MCF 10A (cell line): ENCODE measurements at places on chromosomes 5 and 9.

GRCh38 chr9:74771262-74771585 lies 116.5 kb downstream of the TRPM6 start:
- DNase-seq, result no peak

GRCh38 chr5:14242871-14243383 lies 99.8 kb downstream of the TRIO start:
- no peak for DNase-seq

GRCh38 chr9:82457298-82457697 lies 468.7 kb downstream of the SPATA31D1 start:
- DNase-seq, result no peak

DNA sequence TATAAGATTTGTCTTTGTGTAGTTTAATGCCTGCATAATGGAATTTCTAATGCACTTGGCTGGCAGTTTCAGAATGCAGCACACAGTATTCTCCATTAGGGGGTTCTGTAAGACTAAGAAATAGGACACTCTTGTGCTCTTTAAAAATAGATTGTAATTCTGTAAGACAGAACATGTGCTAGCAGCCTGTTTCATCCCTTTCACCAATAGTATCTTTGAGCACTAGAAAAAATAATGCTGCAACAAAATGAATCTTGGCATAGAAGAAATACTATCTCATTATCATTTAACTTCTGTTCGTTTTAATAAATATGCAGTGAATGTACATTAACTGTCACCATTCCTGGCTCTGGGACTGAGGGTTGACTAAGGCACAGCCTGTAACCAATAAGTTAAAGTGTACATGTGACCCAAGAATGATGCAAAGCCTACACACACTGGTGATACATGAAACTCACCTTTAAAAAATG lies 23.8 kb upstream of the ZNF622 start:
- peak; percentile 48 for DNase-seq

- no peak for DNase-seq
These were observed 96.4 kb upstream of the SPOCK1 start for GRCh38 chr5:137595396-137596079.

DNA sequence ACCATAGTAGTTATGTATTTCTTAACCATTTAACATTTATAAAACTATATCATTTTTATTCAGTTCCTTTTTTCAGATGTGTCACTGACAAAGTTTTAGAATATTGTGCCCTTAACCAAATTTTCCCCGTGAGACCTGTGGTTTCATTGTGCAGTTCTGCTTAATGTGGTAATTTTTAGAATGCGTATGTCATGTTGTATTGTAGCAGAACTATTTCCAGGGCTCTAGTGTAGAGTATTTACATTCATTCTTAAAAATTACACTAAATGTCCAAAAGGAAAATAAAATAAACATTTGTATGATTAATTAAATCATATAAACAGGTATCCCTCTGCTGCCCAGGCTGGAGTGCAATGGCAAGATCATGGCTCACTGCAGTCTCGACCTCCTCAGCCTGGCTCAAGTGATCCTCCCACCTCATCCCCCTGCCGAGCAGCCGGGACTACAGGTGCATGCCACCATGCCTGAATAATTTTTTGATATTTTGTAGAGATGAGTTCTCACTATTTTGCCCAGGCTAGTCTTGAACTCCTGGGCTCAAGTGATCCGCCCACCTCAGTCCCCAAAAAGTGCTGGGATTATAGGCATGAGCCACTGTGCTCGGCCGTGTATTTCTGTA lies 15.4 kb downstream of the SERINC5 start:
- DNase-seq, result no peak

DNA sequence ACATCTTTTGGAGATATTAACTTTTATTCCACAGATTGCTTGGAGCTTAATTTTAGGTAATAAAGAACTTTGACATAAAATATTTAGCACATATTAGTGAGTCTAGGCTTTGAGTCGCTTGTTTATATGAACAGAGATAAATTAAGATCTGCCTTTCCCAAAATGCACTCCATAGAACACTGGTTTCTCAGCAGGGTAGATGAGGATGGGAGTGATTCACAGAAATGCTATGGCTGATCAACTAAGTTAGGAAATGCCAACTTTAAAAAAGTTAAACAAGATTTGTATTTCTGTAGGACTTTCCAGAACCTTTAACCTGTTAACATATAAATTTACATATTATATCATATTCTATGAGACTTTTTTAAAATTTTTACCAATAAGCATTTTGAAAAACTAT lies 65.2 kb downstream of the STARD4 start:
- DNase-seq, result no peak

DNA sequence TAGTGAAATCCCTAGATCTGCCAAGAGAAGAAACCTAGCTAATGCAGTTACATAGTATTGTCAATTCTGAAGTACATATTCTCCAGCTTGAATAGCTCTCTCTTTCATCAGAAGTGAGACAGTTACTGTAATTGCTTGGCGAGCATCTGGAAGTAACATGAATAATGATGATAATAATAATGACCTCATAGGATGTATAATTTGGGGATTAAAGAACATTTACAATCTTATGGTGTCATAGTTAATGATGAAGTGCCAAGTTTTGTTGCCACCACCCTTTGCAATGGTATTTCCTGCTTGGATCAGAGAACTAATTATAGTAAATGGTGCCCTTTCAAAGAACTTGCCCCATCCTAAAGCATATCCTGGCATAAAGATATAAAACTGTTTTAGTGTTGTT lies 201.4 kb downstream of the ADAMTSL1 start:
- DNase-seq, result no peak

GRCh38 chr5:126793097-126793496 lies 16.2 kb downstream of the LMNB1 start:
- no peak for DNase-seq

DNA sequence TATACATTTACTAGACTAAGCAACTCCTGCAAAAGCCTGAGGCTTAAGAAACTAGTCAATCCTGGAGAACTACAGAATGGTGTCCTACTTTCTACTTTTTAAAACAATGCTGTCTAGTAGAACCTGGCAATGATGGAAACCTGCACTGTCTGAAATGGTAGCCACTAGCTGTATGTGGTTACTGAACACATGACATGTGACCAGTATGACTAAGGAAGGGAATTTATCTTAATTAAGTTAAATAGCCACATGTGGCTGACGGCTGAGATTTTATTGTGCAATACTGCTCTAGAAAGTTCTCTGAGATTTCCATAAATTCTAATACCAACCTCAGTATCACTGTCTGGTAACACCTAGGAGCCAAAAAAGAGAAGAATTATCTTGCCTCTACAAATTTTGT lies 44.9 kb upstream of the RAPGEF6 start:
- DNase-seq, result peak; percentile 48

GRCh38 chr5:13780081-13780480 lies 164.4 kb downstream of the DNAH5 start:
- no peak for DNase-seq

DNA sequence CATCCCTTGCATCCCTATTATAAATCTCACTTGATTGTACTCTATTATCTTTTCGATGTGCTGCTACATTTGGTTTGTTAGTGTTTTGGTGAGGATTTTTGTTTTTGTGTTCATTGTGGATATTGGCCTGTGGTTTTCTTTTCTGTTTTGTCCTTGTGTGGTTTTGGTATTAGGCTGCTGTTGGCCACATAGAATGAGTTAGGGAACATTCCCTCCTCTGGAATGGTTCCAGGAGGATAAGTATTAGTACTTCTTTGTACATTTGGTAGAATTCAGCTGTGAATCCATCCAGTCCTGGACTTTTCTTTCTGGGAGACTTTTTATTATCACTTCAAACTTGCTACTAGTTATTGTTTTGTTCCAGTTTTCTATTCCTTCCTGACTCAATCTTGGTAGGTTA lies 287.2 kb downstream of the CWC27 start:
- DNase-seq, result no peak

DNA sequence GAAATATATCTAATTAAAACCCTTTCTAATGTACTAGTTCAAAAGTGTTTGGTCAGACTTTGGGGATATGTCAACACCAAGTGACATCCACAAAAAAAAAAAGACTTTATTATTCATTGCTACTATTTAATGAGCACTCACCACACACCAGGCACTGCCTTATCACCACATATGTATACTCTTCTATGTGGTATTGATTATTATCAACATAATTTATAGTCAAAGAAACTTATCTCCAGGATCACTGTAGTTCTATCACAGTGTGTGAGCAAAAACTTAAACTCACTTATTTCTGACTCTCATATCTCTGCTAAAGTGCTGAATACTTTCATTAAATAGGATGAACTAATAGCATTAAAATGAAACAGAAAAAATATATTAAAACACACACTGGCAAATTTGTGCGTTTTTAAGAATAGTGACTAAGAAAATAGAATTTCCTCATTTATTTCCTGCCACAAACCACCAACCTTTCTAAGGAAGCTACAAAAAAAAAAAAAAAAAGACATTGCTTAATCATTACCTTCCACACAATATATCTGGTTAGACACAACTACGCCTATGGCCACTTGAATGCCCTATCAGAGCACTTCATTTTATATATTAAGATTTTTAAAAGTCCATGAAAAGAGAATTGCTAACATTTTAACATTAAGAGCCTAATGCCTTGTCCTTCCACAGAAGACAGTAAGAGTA lies 12.8 kb downstream of the SLCO4C1 start:
- no peak for DNase-seq

DNA sequence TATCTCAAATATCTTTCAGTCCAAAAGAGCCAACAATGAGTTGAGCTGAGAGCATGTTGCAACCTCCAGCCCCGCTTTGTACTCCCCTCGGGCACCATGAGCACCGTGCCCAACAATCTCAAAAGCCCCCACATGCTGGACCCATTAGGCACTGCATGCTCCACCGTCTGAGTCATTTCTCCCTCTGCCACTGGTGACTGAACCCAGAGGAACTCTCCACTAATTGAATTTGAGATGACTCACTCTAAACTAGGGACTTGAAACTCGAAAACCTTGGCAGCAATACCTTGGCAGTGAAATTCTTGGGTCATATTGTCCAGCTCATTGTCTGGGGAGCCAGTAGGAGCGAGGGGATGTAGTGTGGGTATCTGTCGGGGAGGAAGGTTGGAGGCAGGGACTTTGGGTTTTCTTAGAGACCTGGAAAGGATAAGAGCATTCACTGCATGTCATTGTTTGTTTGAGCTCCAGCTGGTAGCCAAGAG lies 49.9 kb upstream of the SLIT3 start:
- DNase-seq, result peak; percentile 100

- peak; percentile 99 for DNase-seq
These were observed 21.3 kb downstream of the CCDC69 start for GRCh38 chr5:151202381-151203139.

- no peak for DNase-seq
These were observed 244.4 kb upstream of the ADRA1B start for GRCh38 chr5:159671886-159672285.

GRCh38 chr5:179123109-179123426 lies 62.9 kb downstream of the ZNF354C start:
- no peak for DNase-seq

GRCh38 chr5:144463481-144464223 lies 293.0 kb downstream of the KCTD16 start:
- DNase-seq, result no peak

GRCh38 chr5:159471904-159472303 lies 141.6 kb upstream of the IL12B start:
- no peak for DNase-seq

GRCh38 chr9:130963337-130963908 lies 24.4 kb upstream of the FIBCD1 start:
- DNase-seq, result no peak

GRCh38 chr5:155689406-155689805 lies 637.6 kb upstream of the SGCD start:
- DNase-seq, result no peak
